ENCODE measurements at places on chromosomes 4 and X.

DNA sequence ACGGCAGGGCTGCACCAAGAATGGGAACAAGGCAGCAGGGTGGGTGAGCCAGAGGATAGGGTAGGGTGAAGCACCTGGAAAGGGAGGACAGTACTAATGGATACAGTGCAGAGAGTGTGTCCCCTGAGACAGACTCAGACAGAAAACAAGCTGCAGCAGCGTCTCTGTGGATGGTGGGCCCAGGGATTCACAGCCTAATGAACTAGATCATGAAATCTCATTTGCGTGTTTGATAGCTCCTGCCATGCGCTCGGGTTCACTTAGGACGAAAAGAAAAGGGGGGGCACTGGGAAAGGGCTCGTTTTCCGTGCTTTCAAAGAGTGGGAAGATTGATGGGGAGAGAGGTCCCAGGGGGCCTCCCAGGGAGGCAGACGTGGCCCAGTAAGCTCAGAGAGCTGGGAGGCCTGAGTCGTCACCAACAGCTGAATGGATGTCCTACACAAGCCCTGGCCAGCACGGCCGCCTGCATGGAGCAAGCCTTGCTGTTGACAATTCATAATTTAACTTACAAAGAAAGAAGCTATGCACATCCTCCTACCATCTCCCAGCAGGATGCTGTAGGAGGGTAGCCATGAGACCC is 446.9 kb downstream of the BCOR start:
- no peak for DNase-seq

GRCh38 chrX:119638725-119639471 is 32.7 kb upstream of the NKRF start:
- no peak for DNase-seq

DNA sequence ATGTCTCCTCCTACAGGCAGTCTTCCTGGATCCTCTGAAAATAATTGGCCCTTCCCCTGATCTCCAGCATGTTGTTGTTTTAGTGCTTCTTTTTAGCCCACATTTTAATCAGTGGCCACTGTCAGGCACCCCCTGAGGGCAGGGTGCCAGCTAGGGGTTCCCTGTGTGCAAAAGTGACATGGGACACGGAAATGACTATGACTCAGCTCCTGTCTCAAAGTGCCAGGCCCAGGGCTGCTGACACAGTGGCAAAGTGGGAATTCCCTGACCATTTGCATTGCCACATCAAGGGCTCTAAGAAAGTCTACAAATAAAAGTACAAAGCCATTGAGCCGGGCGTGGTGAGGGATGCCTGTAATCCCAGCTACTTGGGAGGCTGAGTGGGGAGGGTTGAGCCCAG is 24.8 kb downstream of the HMX1 start:
- DNase-seq: no peak

- DNase-seq: no peak
These were observed 153.6 kb downstream of the RBMX2 start for GRCh38 chrX:130555341-130555740.

- no peak for DNase-seq
These were observed 10.0 kb downstream of the MAGEB17 start for GRCh38 chrX:16177260-16177659.

- peak; percentile 76 for DNase-seq
These were observed 31.8 kb upstream of the HSD17B13 start for GRCh38 chr4:87354168-87355102.
